Naive thymus-derived CD4-positive, alpha-beta T cell (primary cell): ENCODE measurements at places on chromosomes 5 and 9. TPM values are rescaled to one million over a fixed set of nuclear protein-coding genes. Genes with fewer than 3 reads are reported as not detected.

Gene FOXD4L6
- total RNA-seq, result not detected

Gene SPATA31D3
- not detected for total RNA-seq

Gene CD74
- 159 TPM for total RNA-seq

Gene TUBB4B
- 247 and 260 TPM in 2 replicates for total RNA-seq

Gene SEC16A
- total RNA-seq, result 83.0 TPM

Gene FXN
- total RNA-seq, result 19.1 TPM

Gene MARCOL
- total RNA-seq, result not detected

Gene CCNJL
- total RNA-seq, result not detected

Gene GABRA1
- not detected for total RNA-seq
